Fibroblast of skin of back (primary cell): ENCODE measurements at places on chromosomes 5 and 9.

GRCh38 chr9:107620801-107621200 is 131.2 kb upstream of the KLF4 start:
- DNase-seq, result no peak

DNA sequence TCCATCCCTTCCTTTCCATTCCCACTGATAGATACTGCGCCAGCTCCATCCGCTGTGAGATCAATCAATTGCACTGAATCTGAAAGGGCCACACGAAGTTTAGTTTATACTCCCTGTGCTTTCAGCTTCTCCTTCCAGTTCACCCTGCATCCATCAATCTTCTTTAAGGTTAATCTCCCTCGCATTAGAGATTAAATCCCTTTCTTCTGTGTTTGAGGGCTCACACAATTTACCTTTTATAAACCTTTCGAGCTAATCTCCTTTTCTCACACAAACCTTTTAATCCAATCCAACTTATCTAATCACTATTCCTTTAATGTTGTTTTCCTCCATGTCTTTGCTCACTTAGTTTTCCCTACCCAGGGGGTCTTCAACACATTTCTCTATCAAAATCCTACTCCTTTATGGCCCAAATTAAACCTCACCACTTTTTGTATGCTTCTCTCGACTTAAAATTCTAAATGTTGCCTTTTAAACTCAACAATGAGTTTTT is 64.6 kb upstream of the HAPLN1 start:
- no peak for DNase-seq

GRCh38 chr9:35935261-35935660 is 22.7 kb downstream of the OR2S2 start:
- DNase-seq, result no peak

DNA sequence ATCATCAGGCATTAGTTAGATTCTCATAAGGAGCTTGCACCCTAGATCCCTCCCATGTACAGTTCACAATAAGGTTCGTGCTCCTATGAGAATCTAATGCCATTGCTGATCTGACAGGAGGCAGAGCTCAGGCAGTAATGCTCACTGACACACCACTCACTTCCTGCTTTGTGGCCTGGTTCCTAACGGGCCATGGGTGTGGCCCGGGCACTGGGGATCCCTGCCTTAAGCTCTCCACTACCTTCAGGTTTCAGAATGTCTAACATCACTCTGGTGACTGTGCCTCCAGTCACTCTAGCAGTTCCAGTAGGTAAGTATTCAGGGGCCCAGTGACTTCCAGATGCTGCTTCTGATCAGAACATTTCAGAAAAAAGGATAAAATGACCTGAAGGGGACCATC is 152.4 kb downstream of the LRRC70 start:
- no peak for DNase-seq

DNA sequence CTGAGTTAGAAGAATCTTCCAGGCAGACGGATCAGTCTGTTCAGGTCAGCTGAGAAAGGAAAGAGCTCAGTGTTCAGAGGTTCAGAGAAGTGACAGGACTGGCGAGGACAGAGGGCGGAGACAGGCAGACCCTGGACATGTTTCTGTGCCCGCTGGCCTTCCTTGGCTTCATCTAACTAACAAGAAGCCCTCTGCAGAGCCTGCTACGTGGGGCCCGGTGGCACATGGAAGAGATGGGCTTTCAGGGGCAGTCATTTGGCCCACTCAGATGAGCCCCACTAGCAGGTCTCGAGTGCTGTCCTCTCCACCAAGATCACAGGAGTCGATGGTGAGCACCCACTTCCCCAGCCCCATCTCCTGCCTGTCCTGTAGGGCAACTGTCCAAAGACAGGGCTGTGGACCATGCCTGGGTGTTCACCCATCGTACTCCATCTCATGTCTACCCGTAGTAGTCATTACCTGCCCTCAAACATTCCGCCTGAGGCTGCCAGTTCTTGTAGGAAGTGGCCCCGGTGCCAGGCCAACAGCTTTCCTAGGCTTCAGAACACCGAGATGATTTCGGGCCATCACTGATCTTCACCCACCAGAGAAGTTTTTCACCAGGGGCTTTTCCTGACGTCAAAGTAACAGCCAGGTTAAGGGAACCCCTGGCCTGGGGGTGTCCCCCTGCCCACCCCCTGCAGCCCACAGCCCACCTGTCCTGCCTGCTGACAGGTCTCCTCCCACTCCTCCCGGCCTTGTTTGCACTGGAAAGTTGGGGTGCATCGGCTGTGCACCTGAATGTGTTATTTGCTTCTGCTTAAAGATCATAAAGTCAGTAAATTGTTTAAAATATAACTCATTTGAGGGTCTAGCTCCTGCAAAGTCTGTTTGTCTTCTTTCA is 14.0 kb downstream of the IRX2 start:
- DNase-seq, result no peak

DNA sequence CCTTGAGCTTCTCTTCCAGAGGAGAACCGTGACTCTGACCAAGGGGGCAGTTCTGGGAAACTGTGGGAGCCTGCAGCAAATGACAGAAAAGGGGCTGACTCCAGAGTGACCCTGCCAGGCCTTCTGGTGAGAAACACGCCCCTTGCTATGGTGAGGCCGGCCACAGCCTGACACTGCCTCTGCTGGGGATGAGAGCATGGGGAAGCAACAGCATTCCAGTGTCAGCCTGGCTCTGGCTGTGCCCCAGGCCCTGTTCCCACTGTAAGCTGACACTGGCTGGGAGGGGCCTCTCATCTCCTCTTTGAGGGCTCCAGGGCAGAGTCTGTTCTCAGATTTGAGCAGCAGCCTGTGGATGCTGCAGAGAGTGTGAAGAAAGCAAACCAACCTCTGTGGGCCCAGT is 180.0 kb upstream of the IL12B start:
- peak; percentile 91 for DNase-seq

GRCh38 chr5:32551865-32552264 is 33.5 kb upstream of the SUB1 start:
- DNase-seq, result no peak

DNA sequence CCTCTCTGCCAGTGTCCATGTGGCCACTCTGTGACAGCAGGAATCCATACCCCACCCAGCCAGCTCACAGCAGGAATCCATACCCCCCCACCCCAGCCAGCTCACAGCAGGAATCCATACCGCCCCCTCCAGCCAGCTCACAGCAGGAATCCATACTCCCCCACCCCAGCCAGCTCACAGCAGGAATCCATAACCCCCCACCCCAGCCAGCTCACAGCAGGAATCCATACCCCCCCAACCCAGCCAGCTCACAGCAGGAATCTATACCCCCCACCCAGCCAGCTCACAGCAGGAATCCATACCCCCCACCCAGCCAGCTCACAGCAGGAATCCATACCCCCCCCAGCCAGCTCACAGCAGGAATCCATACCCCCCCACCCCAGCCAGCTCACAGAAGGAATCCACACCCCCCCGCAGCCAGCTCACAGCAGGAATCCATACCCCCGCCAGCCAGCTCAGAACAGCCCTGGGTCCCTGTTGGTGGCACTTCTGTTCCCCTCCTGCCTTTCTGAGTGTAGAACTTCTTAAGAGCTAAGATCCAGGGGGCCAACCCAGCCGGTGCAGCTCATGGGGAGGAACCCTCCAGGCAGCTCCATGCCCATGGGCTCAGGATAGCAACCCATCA is 8.4 kb upstream of the RXRA start:
- DNase-seq, result peak; percentile 78

- DNase-seq, result no peak
These were observed 238.0 kb upstream of the PTGER4 start for GRCh38 chr5:40441733-40442132.

DNA sequence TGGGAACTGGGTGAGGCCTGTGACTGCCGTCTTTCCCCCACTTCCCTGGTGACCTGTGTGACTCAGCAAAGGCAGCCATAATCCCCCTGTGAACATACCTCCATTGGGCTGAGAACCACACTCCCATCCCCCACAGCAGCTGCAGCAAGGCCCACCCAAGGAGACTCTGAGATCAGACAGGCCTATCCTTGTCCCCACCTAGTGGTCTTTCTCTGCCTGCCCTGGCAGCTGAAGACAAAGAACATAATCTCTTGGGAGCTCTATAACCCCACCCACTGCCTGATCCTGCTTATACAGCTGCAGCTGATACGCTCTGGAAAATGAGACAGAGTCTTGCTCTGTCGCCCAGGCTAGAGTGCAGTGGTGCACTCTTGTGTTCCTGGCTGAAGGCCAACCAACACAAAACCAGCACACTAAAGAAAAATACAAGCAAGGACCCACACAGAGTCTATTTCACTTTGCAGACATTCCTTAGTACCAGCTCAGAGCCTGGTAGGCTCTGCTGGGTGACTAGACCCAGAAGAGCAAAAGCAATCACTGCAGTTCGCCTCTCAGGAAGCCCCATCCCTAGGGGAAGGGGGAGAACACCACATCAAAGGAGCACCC is 106.7 kb downstream of the MCTP1 start:
- peak; percentile 98 for DNase-seq

- DNase-seq, result no peak
These were observed 839.1 kb downstream of the NR2F1-AS1 start for GRCh38 chr5:92741906-92742305.

- peak; percentile 66 for DNase-seq
These were observed 186.2 kb downstream of the FANCC start for GRCh38 chr9:95131023-95131943.

DNA sequence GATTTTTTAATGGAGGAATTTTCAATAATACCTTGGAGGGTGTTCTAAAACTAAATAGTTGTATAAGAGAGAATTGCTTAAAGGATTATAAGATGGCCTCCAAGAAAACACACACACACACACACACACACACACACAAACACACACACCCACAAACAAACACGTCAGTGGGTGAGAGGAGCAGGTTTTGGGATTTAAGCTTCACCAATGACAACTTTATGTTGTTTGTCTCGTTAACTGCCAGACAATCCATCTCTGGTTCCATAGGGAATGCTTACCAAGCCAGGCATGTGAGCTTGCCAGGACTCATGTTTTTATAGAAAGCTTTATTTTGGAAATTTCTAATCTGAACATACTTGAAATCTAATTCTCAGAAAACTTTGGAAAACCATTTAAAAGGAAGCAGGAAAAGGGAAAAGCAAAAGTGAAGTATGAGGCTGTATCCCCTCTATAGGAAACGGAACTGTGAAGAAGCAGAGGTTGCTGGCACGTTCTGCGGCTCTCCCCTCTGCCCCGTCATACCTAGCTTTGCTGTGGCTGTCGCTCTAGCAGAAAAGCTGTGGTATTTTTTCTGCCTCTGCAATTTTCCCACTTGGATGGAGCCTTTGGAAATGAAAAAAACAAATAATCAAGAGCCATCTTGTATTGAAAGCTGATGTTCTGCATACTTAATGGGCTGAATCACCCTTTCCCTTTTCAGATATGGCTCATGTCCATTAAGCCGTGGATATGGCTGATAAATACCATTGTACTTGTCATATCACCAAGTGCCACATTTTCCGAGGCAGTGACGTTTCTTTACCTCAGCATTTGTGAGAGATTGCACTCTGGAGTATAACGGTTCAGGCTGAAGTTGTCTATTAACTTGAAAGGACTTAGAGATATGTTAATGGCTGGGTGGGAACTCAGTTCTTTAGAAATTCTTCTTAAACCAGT is 112.7 kb downstream of the NTRK2 start:
- peak; percentile 64 for DNase-seq

DNA sequence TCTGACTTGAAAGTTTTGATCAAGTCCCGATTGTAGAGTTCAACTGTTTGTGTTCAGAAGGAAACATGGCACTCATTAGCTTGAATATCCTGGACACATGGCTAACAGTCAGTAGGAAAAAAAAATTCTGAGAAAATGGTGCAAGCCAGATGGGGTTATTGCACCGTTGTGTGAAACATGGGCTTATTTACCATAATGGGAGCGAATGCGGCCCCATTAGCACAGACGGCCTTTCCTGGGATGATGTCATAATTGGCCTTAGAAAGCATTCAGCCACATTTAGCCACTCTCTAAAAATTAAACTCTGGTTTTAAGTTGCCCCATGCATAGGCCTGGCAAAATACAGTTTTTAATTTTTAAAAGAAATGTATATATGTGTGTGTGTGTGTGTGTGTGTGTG is 112.1 kb downstream of the IRX2 start:
- DNase-seq, result no peak

DNA sequence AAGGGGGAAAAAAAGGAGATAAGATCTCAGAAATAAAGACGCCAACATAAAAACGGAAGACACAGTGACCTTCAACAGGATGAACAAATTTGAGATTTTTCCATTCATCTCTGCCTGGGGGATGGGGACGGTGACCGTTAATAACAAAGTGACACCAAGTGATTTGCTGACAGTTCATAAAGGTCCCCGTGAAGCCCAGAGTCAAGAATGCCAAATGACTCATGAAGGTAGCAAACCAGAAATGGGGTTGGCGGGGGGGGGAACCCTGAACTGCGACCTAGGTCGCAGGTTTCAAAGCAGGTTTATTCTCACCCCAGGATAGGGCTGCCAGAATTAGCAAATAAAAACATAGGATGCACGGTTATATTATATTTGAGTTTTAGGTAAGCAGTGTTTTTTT is 21.1 kb upstream of the SHB start:
- no peak for DNase-seq

DNA sequence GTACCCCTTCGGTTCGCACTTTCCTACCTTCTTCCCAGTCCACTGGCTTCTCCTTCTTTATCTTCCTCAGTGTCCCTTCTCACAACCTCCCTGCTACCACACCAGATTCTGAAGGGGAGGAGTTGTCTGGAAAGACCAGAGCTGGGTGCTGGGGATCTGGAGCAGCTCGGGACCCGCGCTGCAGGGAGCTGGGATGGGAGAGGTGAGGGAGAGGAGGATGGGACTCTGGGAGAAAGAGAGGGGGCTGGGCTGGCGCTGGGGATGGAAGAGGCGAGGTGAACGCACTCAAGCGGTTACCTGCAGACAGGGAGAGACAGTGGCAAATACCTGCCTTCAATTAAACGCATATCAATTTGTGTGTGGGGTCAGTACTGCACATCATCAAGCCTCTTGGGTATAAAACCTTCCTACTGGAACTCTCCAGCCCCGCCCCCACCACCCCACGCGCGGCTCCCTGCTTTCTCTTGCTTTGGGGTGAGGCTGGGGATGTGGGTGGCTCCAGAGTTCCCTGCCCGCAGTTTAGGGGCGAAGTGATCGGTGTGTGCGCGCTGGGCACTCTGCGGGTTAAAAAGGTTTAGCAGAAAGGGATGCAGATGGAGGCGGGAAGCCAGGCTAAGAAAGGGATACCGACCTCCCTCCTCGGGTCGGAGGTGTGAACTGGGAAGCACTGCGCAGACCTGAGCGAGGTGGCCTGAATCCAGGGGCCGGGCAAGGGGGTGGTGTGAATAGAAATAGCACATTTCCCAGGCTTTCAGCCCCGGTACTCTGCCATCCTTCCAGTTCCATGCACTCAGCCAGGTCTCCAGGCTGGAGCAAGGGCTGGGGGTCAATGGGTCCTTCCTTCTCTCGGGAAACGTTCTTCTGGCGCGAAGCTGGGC is 977 bp upstream of the PAM start:
- no peak for DNase-seq

GRCh38 chr9:91882627-91883026 is 67.4 kb downstream of the ROR2 start:
- DNase-seq, result no peak

- no peak for DNase-seq
These were observed 336.9 kb upstream of the PDE4D start for GRCh38 chr5:60230456-60230855.

DNA sequence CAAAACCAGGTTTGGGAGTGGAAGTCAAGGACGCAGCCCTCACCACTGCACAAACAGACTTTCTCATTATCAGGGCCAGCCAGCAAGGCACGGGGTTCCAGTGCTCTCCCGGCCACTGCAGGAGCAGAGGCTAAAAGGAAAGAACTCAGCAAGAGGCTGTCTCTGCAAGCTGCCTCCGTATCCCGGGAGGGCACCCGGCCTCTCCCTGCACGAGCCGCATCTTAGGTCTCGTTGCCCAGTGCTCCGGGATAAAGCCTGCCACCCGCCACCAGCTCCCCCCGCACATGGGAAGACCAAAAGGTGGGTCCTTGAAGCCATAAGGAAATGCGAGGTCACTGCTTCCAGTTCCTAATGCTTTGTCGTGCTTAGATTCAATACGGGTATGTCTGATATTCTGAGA is 117.2 kb upstream of the SARDH start:
- no peak for DNase-seq
